ENCODE measurements at places on chromosomes 2 and 18.

DNA sequence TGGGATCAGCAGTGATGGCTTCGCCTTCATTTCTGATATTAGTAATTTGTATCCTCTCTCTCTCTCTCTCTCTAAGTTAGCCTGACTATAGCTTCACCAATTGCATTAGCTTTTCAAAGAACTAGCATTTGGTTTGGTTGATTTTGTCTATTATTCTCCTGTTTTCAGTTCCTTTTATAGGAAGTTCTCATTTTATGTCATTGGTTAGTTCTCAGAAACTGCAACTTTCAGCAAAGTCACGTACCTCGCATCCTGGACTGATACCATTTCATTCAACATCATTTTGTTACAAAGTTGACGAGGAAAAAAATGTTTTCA lies 450.8 kb downstream of the EIPR1 start:
- no peak for DNase-seq

DNA sequence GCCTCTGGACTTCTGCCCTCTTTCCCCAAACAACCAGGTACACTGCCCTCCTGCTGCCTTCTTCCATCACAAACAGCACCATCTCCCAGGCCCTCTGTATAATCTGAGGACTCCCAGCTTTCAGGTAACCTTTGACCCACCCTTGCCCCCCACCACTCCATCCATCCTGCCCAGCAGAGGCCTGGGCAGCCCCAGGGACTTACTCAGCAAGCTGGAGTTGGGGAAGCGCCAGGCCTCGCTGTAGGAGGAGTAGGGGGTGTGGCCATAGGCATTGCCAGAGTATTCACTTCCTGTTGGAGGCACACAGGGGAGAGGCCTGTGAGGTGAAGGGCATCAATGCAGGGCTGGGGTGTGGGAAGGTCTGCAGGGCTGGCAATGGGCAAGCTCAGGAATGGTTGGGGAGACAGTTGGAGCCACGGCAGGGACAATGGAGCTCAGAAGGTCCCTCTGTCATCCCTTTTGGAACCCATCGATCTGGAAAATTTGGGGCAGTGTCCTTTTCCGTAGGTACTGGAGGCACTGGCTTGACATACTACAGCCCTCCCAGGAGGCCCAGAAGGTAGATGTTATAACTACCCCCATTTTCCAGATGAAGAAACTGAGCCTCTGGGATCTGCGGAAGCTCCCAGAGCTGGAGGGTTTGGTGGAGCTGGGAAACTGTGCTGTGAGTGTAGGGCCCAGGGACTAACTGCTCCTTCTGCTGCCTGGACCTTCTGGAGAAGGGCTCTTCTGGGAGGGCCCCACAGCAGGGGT lies 46.3 kb downstream of the PSD4 start:
- DNase-seq: no peak

DNA sequence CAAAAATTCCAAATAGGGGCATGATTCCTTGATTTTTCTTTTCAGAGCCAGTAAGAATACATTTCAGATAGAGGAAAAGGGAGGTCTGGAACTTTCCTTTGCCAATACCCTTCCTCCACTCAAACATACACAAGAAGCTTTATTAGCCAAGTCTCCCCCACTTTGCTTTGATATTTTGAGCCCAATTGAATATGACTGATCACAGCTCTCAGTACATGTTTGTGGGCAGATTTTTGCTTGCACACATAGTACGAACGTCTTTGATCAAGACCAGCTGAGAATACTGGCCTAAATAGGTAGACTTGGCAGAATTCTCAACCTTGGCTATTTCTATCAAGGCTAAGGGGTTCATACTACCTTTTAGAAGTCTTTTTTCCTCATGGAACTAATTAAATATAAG lies 148.8 kb upstream of the PGAP1 start:
- DNase-seq: no peak

DNA sequence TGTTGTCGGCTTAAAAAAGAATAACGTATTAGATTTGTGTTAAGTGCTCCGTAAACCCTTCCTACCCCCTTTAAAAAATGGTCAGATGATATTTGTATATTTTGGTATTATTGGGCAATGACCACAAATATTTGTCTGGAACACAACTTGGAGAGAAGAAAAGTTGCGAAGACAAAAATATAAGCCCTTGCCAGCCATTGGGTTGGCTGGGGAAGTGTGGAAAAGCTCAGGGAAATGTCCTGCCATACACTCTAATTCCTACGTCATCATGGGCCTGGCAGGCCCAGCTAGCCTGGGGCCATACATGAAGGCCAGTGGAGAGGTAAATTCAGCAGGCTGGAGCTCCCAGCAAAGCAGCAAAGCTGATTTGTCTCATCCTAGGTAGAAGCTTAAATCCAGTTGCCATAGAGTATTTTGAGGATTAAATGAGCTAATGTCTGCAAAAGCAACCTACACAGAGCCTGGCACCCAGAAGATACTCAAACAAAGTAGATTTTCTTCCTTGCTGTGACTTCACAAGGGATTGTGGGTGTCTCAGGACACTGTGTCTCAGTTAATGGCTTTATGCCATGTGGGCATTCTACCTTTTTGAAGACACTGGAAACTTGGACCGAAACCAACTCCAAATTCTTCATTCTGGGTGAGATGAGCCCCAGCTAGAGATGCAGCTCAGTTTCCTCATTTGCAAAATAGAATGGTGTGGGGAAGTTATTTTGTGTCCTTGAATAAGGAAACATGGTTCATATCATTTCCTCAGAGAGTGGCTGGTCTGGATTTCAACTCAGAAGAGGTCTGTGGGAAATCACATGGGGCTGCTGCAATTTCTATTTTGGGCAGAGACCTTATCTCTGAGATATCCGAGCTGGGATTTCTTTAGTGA lies 87.9 kb upstream of the MAP4K3 start:
- no peak for DNase-seq

- DNase-seq: no peak
Observed at GRCh38 chr2:149134335-149134923, 95.9 kb downstream of the LYPD6B start.

DNA sequence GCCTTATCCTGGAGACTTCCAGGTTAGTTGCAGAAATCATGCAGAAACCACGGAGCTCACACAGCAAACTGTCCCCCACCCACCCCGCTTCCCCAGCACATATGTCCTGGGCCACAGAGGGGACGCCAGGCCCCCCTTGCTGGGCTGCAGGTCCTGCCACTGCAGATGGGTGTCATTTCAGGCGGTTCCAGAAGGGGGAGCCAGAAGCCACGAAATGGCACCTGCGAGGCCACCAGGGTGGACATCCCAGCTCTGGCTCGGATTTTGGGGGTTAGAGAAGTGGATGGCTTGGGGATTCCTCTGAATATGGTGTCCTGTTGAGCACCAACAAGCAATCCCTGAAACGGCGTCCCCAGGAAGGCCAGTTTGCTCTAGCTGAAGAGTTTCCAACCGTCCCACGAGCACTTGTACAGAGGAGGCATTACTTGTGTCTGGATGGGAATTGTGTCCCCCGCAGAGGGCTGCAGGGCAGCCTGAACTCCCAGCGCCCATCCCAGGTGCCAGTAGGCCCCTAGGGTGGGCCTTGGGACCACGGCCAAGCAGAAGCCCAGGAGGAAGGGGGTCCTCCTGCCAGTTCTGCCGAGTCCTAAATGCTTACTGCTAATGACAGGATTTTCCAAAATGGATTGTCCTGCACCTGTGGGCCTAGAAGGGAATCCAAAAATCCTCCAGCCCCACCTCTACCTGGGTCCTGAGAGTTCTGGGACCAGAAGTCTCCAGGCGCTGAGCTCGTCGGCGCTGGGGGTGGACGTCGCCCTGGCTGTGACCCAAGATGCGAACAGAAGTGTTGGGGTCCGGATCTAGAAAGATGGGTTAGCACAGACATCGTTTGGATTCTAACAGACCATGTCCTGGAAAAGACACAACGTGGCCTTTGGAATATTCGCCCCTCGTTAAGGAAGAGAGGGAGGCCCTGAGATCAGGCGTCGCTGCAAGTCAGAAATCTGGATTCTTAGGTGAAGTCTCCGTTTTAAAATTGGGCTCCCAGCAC lies 14.6 kb upstream of the NFATC1 start:
- peak; percentile 65 for DNase-seq

- no peak for DNase-seq
Observed at GRCh38 chr2:238146884-238147544, 8.5 kb downstream of the KLHL30 start.

- DNase-seq: no peak
Observed at GRCh38 chr2:234322766-234323465, 174.0 kb downstream of the ARL4C start.

- no peak for DNase-seq
Observed at GRCh38 chr2:138470941-138471340, 30.6 kb upstream of the SPOPL start.

DNA sequence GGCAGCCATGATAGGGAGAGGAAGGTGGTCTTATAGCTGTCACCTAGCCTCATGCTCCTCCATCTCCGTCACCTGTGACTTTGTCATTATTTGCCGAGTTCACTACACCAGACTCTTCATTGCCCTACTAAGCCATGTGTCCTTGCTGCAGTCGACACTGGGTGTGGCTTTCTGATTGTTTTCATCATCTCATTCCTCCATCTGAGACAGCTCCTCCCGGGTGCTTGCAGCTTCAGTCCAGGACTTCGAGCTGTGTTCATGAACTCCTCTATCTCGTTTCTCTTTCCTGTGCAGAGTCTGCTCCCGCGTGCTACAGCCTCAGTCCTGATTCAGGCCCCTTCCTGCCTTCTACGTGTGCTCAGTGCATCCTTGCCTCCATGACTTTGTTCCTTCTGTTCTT lies 295.1 kb upstream of the TNP1 start:
- no peak for DNase-seq

GRCh38 chr2:43268066-43268953 lies 41.9 kb upstream of the ZFP36L2 start:
- no peak for DNase-seq

- DNase-seq: no peak
Observed at GRCh38 chr2:192126426-192126825, 68.3 kb downstream of the TMEFF2 start.

GRCh38 chr2:209918251-209918650 lies 84.2 kb upstream of the RPE start:
- DNase-seq: no peak

- peak; percentile 51 for DNase-seq
Observed at GRCh38 chr2:37982147-37982582, 57.1 kb downstream of the RMDN2 start.
